ENCODE measurements at places on chromosomes 3 and 15.

- DNase-seq = no peak
Observed at GRCh38 chr3:172803489-172803888, 53.0 kb downstream of the ECT2 start.

- DNase-seq = no peak
Observed at GRCh38 chr15:68693071-68693470, 114.3 kb downstream of the CORO2B start.

- DNase-seq = no peak
Observed at GRCh38 chr3:31452495-31453106, 80.1 kb upstream of the STT3B start.

DNA sequence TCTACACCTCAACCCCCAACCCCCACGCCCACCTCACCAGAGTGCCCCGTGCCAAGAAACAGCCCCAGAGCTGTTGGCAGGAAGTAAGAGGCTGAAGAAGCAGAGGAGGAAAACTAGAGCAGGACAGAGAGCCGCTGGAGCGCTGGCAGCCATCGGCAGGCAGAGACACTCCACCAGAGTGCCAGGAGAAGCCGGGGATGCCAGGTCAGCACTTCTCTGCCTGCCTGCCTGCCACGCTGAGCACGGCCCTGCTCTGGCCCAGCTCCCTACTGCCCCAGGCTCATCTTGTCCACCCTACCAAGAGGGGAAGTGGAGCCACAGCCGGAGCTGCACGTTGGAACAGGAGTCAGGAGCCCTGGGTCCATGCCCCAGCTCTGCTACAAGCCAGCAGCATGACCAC lies 29.7 kb downstream of the CACNA2D2 start:
- no peak for DNase-seq

DNA sequence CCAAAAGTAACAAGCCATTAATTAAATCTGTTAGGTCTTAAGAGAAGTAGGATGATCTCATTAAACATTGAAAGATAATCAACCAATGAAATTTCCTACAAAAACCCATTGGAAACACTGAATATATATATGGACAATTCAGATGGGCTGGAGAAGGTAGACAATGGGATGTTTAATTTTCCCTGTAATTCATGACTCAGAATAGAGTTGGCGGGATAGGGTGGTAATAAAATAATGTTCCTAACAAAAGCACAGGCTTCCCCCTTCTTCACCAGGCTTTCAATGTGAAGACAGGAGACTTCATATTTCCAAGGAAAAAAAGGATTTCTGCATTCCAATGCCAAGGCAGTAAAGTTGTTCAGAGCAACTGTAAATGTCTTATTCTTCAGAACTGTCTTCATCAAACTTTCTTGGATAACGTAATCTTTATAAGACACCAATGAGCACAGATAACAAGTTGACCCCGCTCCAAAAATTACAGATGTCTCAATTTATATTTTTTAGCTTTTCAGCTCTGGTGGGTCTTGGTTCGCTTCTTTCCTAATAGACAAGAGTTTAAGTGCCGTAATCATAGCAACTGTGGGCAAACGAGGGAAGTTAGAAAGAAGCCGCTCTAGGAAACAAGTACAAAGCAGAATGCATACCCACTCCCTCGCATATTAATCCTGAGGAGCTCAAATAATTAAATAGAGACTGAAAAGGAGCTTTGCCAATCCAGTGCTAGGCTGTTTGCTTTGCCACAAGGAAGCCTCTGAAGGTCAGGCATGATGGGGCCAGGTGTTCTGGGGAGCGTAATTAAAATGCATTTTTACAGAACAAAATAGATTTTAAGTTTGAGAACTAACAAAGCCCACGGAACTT lies 377.0 kb downstream of the FOXP1 start:
- no peak for DNase-seq

DNA sequence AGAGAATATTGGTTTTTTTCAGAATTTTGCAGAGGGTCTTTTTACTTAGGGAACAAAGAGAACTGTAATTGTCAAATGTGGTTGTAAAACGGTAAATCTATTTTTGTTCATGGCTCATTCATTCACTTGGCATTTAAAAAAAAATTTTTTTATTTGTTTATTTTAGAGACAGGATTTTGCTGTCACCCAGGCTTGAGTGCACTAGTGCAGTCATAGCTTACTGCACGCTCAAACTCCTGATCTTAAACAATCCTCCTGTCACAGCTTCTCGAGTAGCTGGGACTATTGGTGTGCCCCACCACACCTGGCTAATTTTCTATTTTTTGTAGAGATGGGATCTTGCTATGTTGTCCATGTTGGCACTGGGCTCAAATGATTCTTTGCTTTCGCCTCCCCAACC lies 301.8 kb downstream of the LPP start:
- no peak for DNase-seq

DNA sequence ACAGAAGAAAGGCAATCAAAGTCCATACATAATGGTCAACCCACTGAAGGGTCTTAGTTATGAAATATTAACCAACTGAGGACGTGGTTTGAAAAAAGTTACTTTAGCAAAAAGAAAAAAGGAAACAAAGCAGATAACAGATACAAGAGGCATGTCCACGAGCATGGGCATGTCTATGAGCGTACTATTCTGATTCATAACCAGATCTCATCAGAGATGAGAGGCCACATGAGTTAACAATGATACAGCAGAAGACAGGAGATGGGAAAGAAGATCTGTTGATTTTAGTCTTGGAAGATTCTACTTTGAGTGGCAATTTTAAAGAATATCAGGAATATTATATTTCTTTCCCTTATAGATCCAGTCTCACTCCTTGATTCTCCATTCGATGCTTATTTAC lies 262.9 kb upstream of the SLITRK3 start:
- no peak for DNase-seq

- no peak for DNase-seq
Observed at GRCh38 chr15:65249641-65250040, 37.0 kb downstream of the PARP16 start.

DNA sequence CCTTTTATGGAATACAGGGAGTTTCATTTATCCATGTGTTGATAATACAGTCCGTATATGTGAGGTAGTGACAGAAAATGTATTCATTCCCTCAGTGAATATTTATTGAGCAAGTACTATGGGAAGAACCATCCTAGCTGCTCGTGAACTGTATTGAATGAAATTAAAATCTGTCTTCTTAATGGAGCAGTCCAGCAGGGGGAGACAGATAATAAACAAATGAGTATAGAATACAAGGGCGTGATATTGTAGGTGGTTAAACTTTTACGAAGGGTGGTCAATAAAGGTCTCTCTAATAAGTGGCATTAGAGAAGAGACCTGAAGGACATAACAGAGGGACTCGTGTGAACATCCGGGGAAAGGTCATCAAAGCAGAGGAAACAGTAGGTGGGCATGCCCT lies 62.7 kb upstream of the OSTN start:
- no peak for DNase-seq

DNA sequence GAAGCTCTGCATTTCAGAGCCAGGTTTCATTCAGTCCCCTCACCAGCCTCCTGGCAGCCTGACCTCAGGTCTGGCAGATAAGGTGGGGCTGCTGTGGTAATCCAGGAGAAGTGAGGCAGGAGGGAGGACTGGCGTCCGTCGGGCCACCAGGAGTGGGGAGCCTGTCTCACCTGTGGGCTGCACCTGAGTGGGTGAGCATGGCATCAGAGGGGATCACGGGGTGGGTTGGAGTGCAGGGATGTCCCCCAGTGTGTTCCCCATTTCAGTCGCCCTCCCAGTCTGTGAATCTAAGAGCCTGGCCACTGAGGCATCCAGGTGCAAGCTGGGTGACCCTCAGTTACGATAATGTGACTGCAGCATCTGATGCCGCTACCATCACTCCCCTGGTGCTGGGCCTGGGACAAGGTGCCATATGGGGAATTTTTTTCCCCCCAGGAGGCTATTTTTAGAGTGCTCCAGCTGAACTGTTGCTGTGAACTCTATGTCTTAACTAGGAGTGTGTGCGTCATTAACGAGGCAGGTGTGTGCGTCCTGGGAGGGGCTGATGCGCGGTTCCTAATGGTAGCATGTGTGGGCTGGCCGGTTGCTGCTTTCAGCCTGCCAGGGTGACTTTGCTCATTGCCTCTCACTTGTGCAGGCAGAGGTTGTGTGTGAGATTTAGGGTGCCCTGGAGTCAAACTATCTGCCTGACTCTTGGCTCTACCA lies 165.2 kb downstream of the SLCO3A1 start:
- DNase-seq = no peak

DNA sequence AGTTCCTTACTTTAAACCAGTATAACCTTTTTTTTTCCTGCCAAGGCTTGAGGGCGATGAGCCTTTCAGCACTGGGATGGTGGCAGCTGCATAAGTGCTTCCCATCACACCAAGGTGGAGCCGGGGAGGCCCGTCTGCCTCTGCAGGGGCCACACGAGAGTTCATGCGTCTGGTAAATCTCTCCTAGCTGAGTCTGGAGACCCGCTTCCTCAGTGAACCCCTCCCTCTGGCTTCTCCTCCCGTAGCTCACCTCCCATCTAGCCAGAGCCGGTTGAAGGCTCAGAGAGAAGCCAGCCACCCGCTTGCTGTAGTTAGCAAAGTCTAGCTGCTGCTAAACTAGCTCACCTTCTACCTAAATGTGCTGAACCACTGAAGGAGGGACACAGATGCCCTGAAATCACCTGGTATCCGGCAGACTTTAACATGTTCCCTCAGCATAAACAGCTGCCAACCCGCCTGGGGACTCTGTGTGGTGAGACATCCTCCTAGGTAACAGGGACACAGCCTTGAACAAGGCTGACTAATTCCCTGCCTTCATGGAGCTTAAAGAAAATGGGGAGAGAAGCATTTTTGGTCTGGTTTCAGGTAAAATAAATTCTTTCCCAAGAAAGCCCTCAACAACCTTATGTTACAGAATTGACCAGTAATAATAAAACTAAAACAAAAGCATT lies 42.9 kb downstream of the RLBP1 start:
- DNase-seq = no peak

- DNase-seq = no peak
Observed at GRCh38 chr3:50089609-50089945, 858 bp downstream of the RBM5 start.

- DNase-seq = no peak
Observed at GRCh38 chr3:140276703-140277102, 341.7 kb downstream of the CLSTN2 start.

DNA sequence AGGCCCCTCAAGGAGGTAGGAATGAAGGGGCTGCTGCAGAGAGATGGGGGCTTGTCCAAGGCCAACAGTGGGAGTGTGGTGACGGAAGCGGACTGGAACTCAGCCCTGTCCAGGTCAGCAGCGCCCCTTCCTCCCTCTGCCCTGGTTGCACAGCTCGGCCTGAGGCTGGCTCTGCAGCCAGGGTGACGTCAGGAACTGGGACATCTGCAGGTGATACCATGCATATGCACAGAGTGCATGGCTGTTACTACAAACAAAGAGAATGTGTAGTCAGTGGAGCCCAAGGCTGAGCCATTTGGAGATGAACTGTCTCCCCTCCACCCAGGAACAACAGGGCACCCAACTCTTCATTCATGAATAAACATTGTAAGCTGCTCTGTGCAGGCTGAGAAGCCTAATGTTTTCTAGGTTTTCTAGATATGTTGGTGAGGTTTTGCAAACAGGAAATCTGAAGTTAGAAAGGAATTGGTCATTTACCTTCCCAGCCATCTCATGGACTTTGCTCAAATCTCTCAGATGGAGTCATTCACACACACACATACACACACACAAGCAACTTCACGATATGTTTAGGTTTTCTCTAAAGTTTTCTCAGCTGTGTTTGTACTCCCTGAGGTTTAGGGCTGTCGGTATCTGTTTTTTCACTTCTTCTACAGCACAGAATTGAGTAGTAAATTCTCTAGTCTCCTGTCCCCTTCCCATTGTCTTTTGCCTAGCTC lies 117.2 kb downstream of the TLE3 start:
- DNase-seq = no peak

DNA sequence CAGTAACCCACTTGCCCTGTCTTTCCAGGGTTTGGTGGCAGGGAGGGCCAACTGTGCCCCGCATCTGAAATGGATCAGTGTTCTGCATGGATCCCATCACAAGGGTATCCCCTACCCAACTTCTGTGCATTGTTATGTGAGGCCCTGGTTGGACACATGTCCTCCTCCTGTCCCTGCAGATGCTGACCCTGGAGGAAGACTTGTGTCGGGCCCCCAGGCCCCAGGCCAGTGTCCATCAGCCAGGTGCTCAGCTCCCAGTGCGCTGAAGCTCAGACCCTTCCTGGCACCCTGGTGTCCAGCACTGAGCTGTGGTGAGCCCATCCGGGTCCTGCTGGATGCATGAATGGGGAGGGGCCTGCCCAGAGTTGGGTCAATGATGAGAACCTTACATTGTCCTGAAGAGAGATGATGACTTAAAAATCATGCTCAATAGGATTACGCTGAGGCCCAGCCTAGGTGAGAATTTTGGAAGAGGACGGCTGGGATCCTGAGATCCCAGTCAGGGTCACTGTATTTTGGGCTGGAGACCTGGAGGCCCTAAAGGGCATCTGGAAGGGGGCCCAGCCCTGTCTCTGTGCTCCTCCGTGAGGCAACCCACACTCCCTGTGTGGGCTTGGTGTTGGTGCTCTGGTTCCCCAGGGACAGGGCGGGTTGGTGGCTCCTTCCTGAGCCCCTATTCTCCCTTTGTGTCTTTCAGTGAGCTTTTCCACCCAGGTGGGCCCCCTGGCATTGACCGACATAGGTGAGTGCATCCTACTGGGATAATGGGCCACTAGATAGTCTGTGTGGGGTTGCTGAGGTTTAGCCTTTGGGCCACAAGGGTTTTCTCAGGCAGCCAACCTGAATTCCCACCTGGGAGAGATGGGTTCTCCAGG lies 199.1 kb downstream of the UBE3A start:
- DNase-seq = no peak

DNA sequence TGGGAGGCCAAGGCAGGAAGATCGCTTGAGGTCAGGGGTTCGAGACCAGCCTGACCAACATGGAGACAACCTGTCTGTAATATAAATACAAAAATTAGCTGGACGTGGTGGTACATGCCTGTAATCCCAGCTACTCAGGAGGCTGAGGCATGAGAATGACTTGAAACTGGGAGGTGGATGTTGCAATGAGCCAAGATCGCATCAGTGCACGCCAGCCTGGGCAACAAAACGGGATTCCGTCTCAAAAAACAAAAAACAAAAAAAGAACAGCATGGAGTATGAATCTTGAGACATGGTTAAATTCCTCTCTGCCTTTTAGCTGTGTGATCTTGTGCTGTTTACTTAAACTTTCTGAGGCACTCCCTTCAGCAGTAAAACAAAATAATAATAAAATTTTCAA lies 244.9 kb downstream of the FGF12 start:
- DNase-seq = no peak

DNA sequence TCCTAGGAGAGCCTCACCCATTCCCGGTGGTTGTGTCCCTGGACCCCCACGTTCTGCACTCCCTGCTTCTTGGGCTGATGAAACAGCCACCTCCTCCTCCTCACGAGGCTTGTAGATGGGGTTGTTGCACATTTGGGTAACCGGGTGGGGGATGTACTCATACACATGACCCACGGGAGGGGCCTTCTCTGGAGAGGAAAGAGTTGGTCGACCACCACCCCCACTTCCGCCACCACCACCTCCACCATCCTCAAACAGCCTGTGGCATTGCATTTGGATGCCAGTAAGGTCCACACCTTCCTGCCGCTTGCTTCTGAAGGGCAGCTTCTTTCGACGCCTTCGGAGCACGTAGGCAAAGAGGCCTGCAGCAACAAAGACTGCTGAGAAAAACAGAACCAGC lies 7.7 kb downstream of the SLITRK3 start:
- no peak for DNase-seq

DNA sequence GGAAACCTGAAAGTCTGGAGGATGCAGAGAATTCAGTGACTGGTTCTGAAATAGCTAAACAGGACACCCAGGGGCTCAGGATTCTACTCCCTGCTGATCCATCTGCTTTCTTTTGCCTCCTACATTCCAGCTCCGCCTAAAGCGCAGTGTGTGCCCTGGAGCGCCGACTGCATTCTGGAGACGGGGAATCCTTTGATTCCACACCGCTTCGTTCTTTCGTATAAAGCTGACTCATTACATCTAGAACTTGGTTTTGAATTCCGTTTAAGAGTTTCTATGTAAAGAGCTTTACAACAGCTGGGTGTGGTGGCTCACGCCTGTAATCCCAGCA lies 61.8 kb downstream of the SENP2 start:
- no peak for DNase-seq

Data from stimulated activated CD8-positive, alpha-beta memory T cell treated with anti-CD3 and anti-CD28 coated beads, Interleukin-7, amount 100 ng/mL, for 1 hour (primary cell).